Stimulated activated CD4-positive, alpha-beta T cell treated with anti-CD3 and anti-CD28 coated beads, Interleukin-4, amount 100 ng/mL, for 4 hours (primary cell): ENCODE measurements at places on chromosomes 1 and 21.

- DNase-seq: no peak
Observed at GRCh38 chr1:18108299-18109057, 880 bp downstream of the IGSF21 start.

DNA sequence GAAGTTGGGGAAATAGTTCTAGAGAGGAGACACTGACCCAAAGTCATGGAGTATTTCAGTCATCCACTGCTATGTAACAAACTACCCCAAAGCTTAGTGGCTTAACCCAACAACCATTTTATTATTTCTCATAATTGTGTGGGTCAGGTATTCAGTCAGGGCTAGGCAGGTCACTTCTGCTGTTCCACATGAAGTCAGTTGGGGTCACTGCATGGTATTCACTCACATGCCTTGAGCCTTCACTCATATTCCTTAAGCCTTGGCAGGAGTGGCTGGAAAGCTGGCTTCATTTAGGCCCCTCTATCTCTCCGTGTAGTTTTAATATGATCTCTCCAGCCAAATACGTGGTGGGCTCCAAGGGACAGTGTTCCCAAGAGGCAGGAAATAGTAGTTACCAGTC is 17.5 kb upstream of the RNF11 start:
- DNase-seq: no peak

GRCh38 chr1:82032068-82032467 is 231.3 kb downstream of the ADGRL2 start:
- no peak for DNase-seq

- no peak for DNase-seq
Observed at GRCh38 chr1:7279769-7280168, 491.3 kb upstream of the VAMP3 start.

GRCh38 chr1:212514056-212514614 is 81.4 kb downstream of the NENF start:
- no peak for DNase-seq

- DNase-seq: no peak
Observed at GRCh38 chr1:189563784-189564183, 913.9 kb downstream of the BRINP3 start.
